NCI-H446 (cell line): ENCODE measurements at places on chromosomes 12 and 14.

DNA sequence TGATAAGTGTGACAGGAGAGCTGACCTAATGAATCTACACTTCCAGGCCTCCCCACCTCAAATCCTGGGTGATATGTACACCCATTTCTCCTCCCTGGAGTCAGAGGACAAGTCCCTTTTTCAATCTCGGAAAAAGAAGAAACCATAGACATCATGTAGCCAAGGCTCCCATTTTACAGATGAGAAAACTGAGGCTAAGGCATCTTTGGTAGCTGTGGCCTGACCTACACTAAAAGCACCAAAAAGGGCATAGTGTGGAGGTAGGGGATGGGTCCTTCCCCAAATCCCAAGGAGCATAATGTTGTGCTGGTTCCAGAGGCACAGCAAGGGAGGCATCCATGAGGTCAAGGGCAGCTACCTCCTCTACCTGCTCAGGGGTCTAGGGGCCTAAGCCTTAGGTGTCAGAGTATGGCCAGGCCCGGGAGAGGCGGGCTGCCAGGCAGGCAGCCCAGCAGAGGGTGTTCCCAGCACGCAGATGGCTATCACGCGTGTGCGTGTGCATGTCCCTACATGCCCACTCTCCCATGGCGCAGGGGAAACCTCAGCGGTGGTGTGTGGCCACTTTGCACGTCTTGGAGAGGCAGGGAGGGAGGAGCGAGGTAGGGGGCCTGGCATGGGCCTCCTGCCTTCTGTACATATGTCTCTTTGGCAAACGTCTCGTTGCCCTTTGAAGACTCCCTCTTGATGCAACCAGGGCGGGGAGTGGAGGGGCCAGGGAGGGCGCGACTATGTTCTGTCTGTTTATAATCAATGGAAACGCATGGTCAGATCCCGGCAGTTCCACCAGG is 2.5 kb downstream of the PGF start:
- peak; percentile 56 for DNase-seq

GRCh38 chr14:88026890-88027289 is 22.0 kb downstream of the GPR65 start:
- DNase-seq: no peak

DNA sequence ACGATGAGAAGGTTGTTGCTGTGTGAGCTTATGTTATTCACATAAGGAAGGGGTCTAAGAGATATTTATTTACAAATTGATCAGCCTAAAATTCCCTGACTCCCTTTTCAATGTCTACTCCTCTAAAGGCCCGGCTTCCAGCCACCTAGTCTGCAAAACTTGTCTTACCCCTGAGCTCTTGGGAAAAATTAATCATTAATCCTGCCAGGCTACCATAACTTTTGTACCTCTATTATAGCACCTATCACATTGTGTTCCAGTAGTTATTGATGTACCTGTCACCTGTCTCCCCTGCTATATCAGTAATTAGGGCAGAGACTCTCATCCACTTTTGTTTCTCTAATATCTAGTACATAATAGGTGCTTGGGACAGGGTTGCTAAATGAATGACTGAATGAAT is 29.3 kb upstream of the FRS2 start:
- no peak for DNase-seq

- DNase-seq: no peak
These were observed 126.8 kb downstream of the ETV6 start for GRCh38 chr12:11776316-11776715.

GRCh38 chr14:36604757-36605505 is 22.5 kb upstream of the NKX2-8 start:
- peak; percentile 94 for DNase-seq

GRCh38 chr14:103905842-103906456 is 22.3 kb upstream of the TDRD9 start:
- no peak for DNase-seq

DNA sequence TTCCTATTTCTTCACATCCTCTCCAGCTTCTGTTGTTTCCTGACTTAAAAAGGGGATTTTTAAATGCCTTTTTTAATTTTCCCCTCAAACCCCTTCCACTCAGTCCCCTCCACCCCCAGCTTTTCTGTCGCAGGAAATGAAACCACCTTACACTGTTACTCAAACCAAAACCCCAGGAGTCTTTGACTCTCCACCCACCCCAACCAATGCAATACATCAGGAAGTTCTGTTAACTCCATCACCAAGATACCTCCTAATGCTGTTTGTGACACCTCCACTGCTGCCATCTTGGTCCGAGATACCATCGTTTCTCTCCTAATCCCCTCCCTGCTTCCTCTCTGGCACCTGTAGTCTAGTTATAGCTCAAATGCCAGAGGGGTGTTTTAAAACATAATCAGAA is 25.4 kb upstream of the CPM start:
- DNase-seq: no peak
